ELR (cell line): ENCODE measurements at places on chromosomes 1 and 21.

GRCh38 chr1:64663668-64664067 lies 81.2 kb upstream of the RAVER2 start:
- peak; percentile 23 for DNase-seq

DNA sequence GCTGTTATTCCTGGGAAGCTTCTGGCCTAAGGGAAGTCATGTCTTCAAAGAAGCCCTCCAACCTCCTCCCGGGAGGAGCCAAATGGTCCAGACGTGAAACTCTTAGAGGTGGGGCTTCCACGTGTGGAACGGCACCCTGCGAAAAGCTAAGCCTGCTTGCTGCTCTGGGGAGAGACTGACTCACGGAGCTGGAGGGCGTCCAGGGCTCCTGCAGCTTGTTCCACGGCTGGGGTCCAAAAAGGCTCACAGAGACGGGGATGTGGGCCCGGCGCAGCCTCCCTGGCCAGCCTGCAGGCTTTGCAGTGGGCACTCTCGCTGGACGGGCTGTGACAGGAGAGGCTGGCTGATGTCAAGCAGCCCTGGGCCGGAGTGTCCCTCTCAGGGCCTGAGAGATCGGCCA lies 105.1 kb downstream of the COLGALT2 start:
- peak; percentile 79 for DNase-seq

GRCh38 chr1:226547754-226548191 lies 791 bp upstream of the STUM start:
- peak; percentile 88 for DNase-seq

- no peak for DNase-seq
These were observed 18.6 kb downstream of the LYPD8 start for GRCh38 chr1:248736977-248737376.

DNA sequence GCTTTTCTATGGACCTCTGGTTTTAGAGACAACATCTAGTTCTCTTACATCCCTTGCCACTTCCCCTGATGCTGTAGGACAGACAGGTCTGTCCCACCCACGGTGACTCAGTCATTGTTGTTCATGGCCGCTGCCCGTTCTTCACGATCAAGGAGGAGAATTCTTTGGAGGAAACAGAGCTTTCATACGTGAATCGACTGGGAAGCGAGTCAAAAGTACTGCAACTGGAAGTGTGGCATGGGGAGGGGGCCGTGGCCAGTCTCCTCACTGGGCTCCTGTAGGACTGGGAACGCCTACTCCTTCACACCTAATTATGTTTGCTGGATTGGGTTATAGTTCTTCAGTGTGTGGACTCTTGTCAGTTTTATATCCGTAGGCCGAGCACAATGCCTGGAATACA lies 4.4 kb upstream of the SLC37A1 start:
- no peak for DNase-seq

- no peak for DNase-seq
These were observed 194.6 kb upstream of the RRP15 start for GRCh38 chr1:218090459-218090858.

DNA sequence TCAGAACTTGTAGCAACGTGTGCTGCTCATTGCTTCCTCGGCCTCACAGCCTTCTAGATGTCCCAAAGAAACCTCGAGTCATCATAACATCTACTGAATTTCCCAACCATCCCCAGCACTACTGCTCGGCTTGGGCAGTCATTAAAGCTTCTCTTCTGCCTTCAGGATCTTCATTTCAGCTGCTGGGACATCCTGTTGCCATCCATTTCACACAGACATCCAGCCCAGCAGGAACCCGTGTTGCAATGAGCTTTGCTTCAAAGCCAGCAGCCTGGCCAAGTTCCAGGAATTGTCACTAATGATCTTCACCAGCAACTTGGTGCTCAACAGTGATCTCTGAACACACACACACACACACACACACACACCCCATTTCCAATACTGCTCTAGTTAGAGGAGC lies 18.5 kb downstream of the WLS start:
- peak; percentile 14 for DNase-seq

DNA sequence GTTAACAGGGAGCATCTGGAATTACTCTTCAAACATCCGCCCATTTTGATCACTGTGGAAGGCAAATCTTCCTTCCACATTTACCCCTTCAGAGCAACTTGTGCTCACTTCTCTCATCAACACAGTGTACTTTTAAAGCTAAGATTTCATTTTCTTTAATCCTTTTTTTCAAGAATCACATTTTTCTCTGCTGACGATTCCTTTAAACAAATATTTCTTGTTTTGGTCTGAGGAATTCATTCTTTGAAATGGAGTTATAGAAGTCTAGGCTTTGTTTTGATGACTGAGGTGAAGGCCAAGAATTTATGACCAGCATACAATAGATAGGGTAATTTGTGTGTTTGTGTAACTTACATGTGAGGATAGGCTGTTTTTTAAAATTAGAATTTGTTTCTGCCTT lies 25.6 kb downstream of the LRRC42 start:
- DNase-seq = no peak

DNA sequence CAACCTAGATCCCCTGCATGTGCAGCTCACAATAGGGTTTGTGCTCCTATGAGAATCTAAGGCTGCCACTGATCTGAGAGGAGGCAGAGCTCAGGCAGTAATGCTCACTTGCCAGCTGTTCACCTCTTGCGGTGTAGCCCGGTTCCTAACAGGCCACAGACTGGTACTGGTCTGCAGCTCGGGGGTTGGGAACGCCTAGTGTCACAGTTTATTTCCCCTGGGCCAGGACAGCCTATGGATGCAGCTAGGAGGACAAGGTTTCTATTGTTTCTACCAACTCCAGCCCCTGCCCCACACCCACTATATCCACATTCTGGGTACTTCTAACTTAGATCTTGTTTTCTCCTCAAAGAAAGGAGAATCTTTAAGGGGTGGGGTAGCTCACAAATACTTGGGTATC lies 58.7 kb upstream of the PRRC2C start:
- DNase-seq = no peak

DNA sequence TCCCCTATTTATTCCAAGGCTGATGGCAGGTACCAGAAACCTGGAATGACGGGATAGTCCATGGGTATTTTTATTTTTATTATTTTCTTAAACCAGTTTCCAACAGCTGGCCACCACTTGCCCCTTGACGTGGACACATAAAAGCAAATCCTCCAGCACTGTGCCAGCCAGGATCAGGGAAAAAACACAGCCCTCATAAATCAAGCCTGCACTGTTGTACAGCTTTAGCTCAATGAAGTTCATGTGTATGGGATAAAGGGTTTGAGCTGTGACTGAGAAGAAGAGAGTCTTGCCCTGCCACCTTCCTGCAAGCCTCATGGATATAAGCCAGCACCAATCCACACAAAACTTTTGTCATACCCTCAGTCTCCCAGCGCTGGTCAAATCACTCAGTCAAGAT lies 303.8 kb upstream of the SPAG17 start:
- no peak for DNase-seq

GRCh38 chr1:41109310-41110197 lies 88.0 kb upstream of the SLFNL1 start:
- DNase-seq = peak; percentile 86

GRCh38 chr1:151210830-151211229 lies 12.5 kb downstream of the PIP5K1A start:
- DNase-seq = peak; percentile 64

DNA sequence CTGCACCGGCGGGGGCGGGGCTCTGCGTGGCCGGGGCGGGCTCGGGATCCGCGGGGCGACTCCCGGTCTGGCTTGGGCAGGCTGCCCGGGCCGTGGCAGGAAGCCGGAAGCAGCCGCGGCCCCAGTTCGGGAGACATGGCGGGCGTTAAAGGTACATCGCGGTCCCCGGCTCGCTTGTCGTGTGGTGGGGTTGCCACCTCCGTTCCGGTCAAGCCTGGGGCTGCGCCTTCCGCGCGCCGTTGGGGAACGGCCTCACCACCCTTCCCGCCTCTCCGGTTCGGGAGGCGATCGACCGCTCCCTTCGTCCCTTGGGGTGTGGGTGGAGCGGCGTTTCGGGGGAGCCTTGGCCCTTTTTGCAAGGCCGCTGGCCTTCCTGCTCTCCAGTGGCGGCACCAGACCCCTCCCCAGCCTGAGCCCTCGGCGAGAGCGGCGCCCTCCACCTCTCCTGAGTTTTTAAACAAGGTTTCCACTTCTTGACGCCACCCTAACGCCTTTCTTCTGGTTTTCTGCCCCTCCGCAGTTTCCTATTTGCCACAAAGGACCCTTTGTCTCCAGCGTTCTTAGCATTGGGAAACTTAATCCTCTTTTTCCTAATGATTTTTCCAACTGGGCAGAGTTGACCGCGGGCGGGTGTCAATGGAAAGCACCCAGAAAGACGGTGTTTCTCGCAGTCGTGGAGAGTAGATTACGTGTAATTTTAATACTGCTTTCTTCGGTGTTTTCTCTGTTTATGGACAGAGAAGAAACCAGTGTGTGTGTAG lies at the start of the genes LEPR and LEPROT:
Gene LEPR, plus strand, starts transcription at position 79 of the 761 bp plus-strand sequence. CDS start 144,898 bp downstream, outside the sequence.
Gene LEPROT, plus strand, starts transcription at position 79 of the 761 bp plus-strand sequence. Its CDS starts 57 bp downstream, at position 136.
- no peak for DNase-seq

GRCh38 chr1:96049759-96050409 lies 671.7 kb upstream of the PTBP2 start:
- no peak for DNase-seq

GRCh38 chr1:228180271-228180958 lies 14.8 kb downstream of the IBA57 start:
- DNase-seq = peak; percentile 34

- no peak for DNase-seq
These were observed 80.1 kb downstream of the UBIAD1 start for GRCh38 chr1:11352816-11353799.

DNA sequence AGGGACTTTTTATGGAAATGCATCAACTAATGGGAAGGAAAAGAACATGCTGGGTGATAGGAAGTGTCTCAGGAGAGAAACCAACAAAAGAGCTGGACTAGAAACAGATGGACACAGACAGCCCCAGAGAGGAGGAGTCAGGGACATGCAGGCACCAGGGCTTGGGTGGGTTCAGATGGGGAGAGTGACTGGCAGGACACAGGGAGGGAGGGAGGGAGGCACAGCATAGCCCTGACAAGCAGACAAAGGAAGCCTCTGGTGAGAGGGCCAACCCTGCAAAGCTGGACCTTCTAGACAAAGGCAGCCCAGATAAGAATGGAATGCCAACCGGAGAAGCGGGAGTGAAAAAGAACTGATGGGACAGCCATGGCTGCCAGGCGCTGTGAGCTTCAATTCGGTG lies 568.8 kb downstream of the AJAP1 start:
- no peak for DNase-seq

- DNase-seq = no peak
These were observed 31.0 kb downstream of the HSD3B1 start for GRCh38 chr1:119537966-119538365.

- DNase-seq = peak; percentile 74
These were observed 124.0 kb downstream of the GPATCH2 start for GRCh38 chr1:217506878-217507277.

DNA sequence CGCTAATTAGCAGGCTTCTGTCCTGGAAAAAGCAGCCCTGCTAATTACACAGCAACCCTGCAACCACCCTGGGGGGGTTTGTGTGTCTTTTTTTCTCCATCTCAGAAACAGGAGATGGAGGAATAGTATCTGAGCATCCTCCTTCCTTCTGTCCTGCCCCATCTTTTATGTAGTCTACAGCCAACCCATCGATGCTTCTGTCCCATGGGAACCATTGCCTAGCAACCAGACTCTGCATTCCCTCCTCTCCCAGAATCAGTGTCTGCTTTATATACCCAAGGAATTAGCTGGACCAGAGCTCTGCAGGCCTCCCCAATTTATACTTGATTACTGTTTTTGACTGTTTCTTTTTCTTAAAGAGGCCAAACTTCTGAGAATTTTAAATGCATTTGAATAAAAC lies 35.1 kb downstream of the LRRC38 start:
- DNase-seq = no peak

DNA sequence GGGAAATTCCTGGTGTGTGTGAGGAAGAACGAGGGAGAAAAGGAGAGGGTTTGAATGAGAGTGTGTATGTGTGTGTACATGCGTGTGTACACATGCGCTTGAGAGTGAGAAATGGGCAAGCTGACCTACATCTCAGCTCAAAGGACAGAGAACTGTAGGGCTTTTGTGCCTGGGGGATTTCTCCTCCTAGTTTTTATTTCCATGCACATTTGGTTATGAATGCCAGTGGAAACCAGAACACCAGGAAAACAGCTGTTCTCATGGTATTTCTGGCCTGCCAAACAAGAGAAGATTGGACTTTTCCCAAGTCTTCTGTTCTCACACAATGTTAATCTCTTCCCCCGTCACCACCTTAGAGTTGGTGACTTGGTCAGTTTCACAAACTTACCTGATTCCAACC lies 45.2 kb downstream of the SLC44A3 start:
- peak; percentile 13 for DNase-seq

GRCh38 chr1:226870026-226870400 lies 403 bp upstream of the PSEN2 start:
- DNase-seq = no peak

DNA sequence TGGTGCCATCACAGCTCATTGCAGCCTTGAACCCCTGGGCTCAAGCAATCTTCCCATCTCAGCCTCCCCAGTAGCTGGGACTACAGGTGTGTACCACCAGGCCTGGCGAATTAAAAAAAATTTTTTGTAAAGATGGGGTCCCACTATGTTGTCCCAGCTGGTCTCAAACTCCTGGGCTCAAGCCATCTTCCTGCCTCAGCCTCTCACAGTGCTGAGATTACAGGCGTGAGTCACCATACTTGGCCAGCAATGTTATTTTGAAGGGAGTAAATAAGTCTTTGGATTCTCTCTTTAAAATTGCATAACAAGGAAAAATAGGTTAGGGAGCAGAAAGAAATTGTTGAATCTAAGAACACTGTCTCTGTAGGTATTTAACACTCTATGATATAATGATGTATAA lies 111.3 kb downstream of the RPS6KC1 start:
- peak; percentile 14 for DNase-seq

- no peak for DNase-seq
These were observed 178.4 kb downstream of the MIS18A start for GRCh38 chr21:32100423-32100822.

GRCh38 chr1:89260566-89261255 lies 11.9 kb downstream of the GBP5 start:
- DNase-seq = peak; percentile 11

GRCh38 chr21:40768056-40768455 lies 78.9 kb downstream of the DSCAM start:
- no peak for DNase-seq

DNA sequence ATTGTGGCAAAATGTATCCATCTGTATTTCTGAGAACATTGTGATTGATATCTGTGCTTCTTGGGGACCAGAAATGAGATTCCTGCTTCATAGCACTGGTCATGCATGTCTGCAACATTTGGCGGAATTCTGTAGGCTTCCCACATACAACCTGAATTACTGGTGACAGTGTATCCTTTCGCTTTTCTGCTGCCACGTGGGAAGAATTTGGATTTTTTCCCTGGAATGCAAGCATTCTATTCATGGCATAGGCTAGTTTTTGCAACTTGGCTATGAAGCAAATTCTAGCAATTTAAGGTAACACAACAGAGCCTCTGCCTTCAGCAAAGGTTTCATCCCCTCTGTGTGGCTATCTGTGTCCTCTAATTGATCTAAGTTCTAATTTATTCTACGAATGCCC lies 85.9 kb downstream of the BCAR3 start:
- DNase-seq = no peak

- DNase-seq = no peak
These were observed 1.1 kb downstream of the TFAP2E start for GRCh38 chr1:35574125-35574654.

GRCh38 chr1:43705334-43705733 lies 2.0 kb upstream of the ST3GAL3 start:
- DNase-seq = no peak

GRCh38 chr1:170555370-170555769 lies 23.4 kb downstream of the GORAB start:
- no peak for DNase-seq
